Stimulated activated CD4-positive, alpha-beta T cell treated with anti-CD3 and anti-CD28 coated beads, TNF-alpha, amount 100 ng/mL, for 1 hour (primary cell): ENCODE measurements at places on chromosomes 2 and 18.

- no peak for DNase-seq
Observed at GRCh38 chr2:217142649-217143266, 282.9 kb upstream of the TNP1 start.

DNA sequence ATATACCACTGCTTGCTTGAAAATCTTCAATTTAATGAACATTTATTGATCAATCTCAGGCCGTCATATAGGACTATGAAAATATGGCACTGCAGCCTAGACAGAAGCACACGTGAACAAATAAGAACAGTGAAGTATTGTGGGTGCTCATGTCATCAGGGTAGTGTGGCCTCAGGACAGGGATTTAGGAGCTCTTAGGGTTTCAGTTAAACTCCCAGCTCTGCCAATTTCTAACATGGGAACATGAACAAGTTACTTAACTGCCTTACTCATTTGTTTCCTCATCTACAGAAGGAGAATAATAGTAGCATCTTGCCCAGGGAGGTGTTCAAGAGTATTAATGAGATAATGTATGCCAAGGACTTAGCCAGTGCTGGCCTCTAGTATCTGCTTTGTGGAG, 146.0 kb upstream of the MAP3K20 start:
- no peak for DNase-seq

GRCh38 chr2:174465327-174465726, 21.5 kb downstream of the GPR155 start:
- DNase-seq: no peak

- DNase-seq: no peak
Observed at GRCh38 chr18:47821314-47821713, 109.1 kb downstream of the SMAD2 start.

- no peak for DNase-seq
Observed at GRCh38 chr2:67032076-67032475, 365.1 kb upstream of the ETAA1 start.

DNA sequence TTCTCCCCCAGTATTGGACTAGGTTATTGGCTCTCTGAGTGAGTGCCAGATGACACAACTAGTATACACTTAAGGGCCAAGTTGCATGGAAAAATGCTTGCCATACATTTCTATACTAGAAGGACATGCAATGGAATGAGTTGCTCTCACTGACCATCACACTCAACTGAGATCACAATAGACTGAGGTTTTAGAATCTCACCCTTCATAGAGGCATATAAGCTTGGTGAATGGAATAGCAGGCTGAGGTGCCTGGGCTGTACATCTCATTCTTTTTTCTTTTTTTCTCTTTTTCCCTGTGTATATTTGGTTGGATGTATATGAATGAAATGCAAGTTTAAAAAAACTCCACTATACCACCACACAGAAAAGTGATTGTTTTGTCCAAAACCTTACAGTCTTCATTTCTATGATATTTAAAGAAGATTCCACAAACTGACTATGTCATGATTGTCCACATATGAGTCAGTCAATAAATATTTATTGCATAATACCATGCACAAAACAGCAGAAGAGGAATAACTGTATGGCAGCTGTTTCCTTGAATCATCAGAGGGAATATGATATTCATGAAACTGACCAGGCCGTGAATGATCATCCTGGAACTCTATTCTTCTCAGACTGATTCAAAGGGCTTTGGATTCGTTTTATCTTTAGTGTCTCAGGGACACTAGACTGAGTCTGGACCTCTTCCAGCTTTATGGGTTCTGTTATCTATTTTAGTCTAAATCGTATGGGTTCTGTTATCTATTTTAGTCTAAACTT, 122.6 kb upstream of the STK17B start:
- DNase-seq: no peak

DNA sequence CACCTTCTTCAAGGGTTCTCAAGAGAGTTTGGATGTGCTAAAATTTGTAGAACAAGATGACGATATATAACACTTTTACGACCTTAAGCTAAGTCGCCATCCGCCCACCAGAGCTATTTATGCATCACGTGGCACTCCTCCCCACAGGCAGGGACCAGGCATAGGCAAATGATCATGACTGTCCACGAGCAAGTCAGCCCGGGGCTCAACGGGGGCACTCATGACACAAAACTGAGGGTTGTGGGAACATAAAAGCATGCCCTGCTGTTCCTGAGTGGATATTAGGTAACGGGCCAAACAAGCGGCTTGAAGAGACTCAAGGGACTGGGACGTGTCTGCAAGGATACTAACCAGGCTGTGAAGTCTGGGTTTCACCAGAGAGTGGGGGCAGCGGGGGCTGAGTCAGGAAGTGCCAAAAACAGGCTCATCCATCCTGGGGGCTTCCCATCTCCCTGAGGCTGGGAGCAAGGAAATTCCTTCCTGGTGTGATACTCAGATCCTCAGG, 58.1 kb downstream of the FAM178B start:
- DNase-seq: no peak

GRCh38 chr2:147442816-147443215, 402.0 kb upstream of the ACVR2A start:
- DNase-seq: no peak

- DNase-seq: no peak
Observed at GRCh38 chr2:134193006-134193405, 60.9 kb upstream of the MGAT5 start.

DNA sequence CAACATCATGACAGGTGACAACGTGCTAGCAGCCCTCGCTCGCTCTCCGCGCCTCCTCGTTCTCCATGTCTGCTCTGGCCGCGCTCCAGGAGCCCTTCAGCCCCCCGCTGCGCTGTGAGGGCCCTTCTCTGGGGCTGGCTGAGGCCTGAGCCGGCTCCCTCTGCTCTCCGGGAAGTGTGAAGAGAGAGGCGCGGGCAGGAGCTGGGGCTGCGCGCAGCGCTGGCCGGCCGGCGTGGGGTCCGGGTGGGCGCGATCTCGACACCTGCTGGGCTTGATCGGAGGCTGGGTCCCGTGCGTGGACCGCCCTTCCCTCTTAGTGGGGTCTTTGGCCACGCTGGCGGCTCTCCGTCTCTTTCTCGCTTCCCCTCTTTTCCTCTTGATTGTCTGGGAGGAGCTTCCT, 195.5 kb downstream of the ANKRD30BL start:
- no peak for DNase-seq

DNA sequence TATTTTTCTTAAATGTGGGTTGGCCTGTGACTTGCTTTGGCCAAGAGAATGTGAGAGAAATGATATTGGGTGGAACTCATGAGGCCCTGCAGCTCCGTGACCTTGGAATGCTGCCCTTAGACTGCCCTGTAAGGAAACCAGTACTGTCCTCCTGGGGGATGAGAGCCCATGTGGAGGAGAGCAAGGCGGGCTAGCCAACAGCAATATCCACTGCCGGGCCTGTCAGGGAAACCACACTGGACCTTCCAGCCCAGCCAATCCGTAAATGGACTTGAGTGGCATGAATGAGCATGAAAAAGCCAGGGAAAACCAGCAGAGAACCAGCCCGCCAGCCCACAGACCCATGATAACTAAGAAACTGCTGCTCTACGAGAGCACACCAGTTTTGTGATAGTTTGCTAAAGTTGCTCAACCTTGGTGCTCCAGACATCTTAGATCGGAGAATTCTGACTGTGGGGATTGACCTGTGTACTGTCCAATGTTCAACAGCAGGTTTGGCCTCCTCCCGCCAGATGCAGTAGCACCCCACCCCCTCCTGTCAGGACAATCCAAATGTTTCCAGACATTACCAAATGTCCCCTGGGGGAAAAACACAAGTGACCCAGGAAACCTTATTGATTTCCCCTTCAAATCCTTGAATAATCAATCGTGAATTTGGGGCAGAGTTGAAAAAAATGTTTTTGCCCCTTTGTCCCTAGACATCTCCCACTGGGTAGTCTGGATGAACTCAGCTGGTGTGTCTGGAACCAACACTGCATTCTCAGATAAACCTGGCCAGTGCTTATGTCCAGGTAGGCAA, 27.2 kb downstream of the ALPK2 start:
- no peak for DNase-seq

DNA sequence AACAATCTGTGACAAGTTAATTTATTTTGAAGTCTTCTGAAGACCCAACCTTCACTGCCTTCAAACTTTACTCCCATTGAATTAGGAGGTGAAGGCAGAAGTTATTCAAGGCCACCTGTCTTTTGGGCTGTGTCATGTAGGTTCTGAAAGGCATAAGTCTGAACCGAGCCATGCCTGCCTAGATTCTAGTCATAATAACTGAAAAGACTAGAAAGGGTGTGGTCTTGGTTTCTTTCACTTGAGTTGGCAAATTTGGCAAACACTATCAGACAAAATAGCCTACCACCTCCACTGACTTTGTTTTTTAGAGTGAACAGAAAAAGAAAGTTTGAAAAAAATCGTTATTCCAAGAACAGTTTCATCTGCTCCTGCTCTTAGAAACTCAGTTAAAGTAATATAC, 38.4 kb downstream of the PPM1B start:
- no peak for DNase-seq

DNA sequence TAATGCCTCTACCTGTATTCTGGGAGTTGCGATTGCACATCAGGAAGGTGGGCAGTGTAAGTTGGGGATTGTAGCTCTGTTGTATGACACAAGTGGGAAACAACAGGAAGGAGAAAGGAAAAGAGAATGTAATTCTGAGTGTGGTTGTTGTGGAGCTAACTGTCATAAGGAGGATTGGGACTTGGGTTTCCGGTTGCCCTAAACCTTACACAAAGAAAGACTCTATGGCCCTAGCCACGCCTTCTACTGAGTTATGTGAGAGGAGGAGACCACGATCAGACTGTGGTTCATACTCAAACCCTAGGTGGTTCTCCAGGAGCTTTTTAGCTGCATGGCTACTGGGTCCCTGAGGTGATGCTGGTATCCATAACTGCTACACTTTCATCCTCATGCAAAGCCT, 86.5 kb downstream of the TANC1 start:
- DNase-seq: no peak

GRCh38 chr2:37982147-37982582, 57.1 kb downstream of the RMDN2 start:
- DNase-seq: peak; percentile 38

DNA sequence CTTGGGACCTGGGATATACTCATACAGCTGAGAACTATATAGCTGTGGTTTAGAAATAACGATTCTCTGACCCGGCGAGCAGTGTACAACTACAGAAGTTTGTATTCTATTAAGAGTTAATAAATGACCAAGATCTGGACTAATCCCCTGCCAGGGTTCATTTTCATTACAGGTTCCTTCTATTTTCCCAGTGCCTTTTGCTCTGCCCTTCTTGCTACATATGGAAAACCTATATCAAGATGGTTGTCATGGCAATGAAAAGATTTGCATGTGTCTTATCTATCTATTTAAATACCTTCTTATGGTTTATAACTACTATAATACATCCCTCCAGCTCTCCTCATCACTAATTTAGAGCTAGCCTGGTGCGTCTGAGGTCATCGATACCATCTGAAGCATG, 965.2 kb downstream of the BCL11A start:
- DNase-seq: no peak

DNA sequence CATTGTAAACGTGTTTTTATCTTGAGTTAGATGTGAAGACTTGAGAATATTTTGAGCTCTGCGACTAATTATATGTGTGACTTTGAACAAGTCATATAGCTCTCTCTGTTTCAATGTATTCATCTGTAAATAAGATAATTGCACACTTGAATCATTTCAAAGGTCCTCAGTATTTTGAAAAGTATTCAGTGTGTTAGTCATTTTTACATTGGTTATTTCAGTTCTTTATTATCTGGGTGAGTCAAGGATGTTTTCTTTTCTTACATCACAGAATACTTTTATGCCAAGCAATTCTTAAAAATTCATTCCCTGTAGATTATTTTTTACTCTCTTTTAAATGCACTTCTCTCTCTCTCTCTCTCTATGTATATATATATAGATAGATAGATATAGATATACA, 1098.0 kb upstream of the ZEB2 start:
- no peak for DNase-seq

DNA sequence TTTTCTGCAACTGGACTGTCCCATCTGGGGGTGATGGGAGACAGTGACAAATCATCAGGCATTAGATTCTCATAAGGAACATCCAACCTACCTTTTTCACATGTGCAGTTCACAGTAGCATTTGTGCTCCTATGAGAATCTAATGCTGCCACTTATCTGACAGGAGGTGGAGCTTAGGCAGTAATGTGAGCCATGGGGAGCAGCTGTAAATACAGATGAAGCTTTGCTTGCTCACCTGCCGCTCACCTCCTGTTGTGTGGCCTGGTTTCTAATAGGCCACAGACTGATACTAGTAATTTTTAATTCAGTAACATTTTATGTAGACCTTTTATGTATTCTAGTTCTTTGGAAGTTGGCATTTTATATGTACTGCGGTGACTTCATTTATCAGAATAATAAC, 180.1 kb upstream of the SPOPL start:
- no peak for DNase-seq

DNA sequence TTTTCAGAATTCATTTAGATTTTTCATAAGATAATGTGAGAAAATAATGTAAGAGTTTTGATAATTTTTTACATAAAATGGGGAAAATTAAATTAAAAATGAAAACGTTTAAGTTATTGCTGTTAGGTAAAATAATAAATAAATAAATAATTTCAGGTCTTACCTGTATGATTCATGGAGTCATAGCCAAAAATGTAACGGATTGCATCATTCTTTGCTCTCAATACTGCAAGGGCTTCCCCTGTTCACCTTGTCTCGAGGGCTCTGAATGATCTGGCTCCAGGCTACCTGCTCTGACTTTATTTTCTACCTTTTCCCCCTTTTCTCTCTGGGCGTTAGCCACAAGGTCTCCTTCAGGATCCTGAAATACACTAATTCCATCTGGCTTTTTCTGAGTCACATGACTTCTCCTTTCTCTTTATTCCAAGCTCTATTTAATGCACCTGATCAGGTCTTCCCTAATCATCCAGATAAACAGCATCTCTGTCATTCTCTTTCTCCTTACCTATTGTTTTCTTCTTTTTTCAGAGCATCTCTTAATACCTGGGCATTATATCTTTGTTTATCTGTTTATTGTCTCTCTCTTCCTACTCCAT, 30.0 kb upstream of the CFAP36 start:
- no peak for DNase-seq

GRCh38 chr2:21234464-21235120, 110.8 kb downstream of the TDRD15 start:
- no peak for DNase-seq

- no peak for DNase-seq
Observed at GRCh38 chr18:79657342-79657996, 22.1 kb upstream of the CTDP1 start.

DNA sequence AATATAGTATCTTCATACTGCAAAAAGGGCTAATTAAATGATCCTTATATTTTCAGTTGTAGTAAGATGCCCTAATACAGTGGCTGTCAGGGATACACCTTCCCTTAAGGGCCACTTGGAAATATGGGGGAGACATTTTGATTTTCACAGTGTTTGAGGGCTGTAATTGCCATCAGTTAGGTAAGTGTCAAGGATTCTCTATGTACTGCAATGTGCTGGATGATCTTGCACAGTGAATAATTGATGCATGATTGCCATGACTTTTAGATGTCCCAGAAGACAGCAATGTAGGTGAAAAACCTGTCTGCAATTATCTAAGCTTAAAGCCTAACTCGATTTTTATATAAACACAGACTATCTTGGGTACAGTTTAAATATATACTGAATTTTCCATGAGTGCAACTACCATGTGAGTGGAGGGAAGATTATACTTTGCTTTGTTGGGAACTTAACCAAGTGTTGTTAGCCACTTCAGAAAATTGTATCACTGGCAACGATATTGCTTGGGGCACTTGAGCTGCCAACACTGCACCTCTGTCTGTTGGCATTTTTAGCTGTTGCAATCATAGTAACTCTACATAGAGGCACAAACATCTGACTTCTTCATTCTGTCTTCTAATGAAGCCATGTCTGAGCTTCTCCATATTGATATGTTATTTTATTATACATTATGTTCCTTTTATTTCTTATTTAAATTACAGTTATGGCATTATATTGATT, 45.2 kb downstream of the MAIP1 start:
- DNase-seq: no peak
